Cardiac fibroblast (primary cell): ENCODE measurements at places on chromosomes 6 and 20.

- DNase-seq: no peak
Observed at GRCh38 chr6:156280065-156280464, 497.1 kb upstream of the ARID1B start.

GRCh38 chr20:62252342-62252966, 14.1 kb downstream of the OSBPL2 start:
- DNase-seq: peak; percentile 20

- no peak for DNase-seq
Observed at GRCh38 chr20:62548471-62548870, 72.7 kb upstream of the GATA5 start.

GRCh38 chr6:116101790-116102189, 1.1 kb downstream of the NT5DC1 start:
- DNase-seq: no peak

GRCh38 chr6:79705456-79705995, 74.4 kb downstream of the SH3BGRL2 start:
- peak; percentile 24 for DNase-seq
